Upper lobe of left lung (tissue), 6 donors: ENCODE measurements at places on chromosomes 3 and 15. TPM values are rescaled to one million over a fixed set of nuclear protein-coding genes. Genes with fewer than 3 reads are reported as not detected.
A peak's percentile ranks its signal among the peaks of the same experiment; 100 is the strongest.

DNA sequence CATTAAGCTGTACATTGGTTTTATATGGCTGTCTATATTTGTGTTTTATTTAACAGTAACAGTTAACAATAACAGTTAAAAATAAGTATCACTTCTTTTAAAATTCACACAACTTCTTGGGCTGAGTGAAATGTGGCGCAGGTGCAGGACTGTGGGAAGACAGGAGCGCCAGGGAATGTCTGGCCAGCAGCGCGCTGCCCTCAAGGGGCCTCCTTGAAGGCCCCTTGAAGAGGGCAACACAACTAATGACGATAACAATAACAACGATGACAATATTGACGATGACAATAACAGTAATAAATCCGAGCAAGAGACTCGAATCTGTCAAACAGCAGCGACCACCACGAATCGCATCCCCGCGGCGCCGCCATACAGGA lies 411 bp upstream of the PPP2R3A start:
- no peak for DNase-seq

- DNase-seq = peak; percentile 40
These were observed 117.3 kb upstream of the PLXND1 start for GRCh38 chr3:129723558-129724324.

GRCh38 chr3:156349111-156349510 lies 205.8 kb downstream of the SSR3 start:
- no peak for DNase-seq

GRCh38 chr3:150070271-150070670 lies 99.6 kb upstream of the PFN2 start:
- DNase-seq = no peak

GRCh38 chr3:33317963-33318709 lies 40.9 kb downstream of the FBXL2 start:
- DNase-seq = no peak

- DNase-seq = no peak
These were observed 82.6 kb upstream of the ARHGEF3 start for GRCh38 chr3:56884387-56884786.

DNA sequence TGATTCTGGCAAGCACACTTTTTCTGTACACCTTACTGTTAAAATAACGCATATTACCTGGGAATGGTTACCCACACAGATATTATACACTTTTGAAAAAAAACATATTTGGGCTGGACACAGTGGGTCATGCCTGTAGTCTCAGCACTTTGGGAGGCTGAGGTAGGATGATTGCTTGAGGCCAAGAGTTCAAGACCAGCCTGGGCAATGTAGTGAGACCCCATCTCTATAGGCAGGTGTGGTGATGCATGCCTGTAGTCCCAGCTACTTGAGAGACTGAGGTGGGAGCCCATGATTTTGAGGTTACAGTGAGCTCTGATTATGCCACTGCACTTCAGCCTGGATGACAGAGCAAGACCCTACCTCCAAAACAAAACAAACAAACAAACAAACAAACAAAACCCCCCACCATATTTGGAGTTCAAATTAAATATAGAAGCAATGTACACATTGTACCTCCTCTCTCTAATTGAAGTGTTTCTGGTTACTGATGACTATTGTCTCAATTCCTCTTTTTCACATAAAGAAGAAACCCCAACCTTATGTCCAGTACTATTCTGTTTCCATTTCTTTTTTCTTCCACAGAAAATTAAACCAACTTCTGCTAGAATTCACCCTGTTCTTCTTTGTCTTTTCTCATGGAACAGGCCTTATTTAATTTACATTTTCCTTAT lies 152.6 kb upstream of the UMPS start:
- no peak for DNase-seq

- DNase-seq = no peak
These were observed 212.2 kb downstream of the RBMS3 start for GRCh38 chr3:29493109-29493508.

DNA sequence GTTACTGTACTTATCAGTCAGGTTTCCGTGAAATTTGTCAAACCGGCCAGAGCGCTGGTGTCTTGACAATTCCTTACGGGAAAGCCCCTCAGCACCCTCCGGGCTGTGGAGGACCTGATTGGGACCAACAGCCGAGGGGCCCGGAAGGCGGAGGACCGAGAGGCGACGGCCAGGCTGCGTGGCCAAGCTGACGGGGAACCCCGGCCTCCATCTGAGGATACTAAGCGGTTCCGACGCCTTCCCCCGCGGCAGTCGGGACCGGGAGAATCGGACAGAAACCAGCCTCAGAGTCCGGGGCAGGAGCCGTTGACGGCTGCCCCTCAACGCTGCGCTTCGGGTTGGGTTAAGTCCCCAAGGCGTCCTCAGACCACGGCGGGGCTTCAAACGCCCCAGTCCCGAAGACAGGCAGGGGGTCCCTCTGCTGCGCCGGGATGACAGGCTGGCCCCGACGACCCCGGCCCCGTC lies 499 bp downstream of the ALDH1A2 start:
- peak; percentile 21 for DNase-seq

DNA sequence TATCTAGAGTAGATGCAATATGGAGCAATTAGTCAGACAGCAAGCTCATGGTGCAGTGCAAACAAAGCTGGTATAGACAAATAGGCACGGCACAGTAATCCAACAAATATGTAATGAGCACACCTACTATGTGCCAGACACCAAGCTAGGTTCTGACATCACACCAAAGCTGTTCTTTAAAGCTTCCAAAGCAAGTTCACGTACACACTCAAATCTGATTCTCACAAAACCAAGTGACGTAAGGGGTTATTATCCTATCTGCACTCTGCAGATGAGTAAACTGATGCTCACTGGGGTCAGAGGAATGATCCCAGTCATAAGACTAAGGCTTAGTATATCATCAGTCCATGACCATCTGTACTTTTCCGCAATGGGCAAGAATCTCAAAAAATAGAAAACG lies 27.8 kb upstream of the LIPC start:
- DNase-seq = no peak

DNA sequence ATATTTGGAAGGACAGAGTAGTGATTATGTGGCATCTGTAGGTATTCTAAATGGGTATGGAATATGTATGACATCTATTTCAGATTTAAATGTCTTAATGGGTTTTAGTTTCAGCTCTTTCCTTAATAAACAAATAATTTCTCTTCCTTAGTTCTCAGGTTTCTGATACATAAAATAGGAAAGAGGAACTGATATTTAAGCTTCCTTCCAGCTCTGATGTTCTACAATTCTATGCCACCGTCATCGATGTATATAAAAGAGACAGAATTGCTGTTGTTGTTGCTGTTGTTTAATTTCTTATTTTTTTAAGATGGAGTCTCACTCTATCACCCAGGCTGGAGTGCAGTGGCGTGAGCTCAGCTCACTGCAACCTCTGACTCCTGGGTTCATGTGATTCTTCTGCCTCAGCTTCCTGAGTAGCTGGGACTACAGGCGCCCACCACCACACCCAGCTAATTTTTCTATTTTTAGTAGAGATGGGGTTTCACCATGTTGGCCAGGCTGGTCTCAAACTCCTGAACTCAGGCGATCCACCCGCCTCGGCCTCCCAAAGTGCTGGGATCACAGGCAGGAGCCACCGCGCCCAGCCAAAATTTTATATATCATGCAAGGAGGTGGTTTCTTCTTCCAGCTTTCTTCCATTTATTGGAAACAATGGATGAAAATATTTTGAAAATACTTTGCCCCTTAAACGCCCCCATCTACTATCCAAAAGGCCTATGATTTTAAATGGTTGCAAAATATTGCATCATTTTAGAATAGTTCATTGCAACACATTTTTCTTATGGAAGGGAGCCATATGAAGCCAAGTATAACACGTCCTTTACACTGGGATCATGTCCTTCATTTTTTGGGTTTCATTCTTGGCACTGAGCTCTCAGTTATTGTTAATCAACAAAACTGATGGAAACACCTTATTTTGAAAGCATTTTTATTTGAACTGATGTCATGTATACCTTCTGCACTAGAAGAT lies 13.9 kb upstream of the C15orf61 start:
- no peak for DNase-seq

- DNase-seq = no peak
These were observed 152.8 kb downstream of the UACA start for GRCh38 chr15:70610541-70610940.

GRCh38 chr15:36571301-36571700 lies 8.1 kb upstream of the CDIN1 start:
- no peak for DNase-seq

- DNase-seq = no peak
These were observed 287.2 kb upstream of the KCNH8 start for GRCh38 chr3:18861137-18861536.

GRCh38 chr3:168995129-168995528 lies 668.4 kb downstream of the MECOM start:
- DNase-seq = no peak

- no peak for DNase-seq
These were observed 55.1 kb upstream of the ADGRG7 start for GRCh38 chr3:100554373-100554676.

DNA sequence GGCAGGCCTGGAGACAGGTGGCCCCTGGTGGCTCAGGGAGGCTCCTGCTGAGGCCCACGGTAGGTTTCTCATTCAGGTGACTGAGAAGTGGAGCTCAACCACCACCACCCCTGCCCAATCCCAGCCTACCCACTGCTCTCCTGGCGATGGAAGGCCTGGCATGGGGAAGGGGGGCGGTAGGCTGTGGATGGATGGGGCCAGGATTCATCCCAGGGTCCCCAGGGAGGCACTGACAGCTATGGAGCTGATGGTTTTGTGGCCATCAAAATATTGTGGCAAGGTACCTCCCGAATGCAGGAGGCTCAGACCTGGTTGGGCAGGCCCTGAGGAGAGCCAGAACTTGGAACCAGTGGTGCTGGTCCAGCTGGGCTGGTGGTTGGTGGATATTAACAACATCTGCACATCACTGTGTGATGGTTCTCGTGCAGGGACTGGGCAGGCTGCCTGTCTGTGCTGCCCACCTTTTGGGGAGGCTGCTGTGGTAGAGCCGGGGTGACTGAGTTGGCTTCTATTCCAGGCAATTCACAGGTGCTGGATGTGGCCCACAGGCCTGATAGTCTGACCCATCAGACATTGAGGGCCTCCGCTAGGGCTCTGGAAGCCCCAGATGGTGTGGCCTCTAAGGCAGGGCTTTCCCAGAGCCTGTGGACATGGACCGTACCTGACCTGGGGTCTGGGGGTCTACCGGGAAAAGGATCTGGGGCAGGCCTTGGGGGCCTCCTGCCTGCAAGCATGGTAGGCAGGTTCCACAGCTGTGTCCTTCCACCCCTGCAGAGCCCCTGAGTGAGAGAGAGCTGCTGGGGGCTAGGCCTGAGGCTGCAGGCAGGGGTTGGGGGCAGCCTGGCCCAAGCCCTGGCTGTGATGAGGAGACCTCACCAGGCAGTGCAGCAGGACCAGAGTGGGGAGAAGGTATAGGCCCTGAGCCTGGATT lies 3.4 kb downstream of the ZBTB47 start:
- DNase-seq = no peak

GRCh38 chr3:151538456-151539393 lies 77.9 kb upstream of the IGSF10 start:
- peak; percentile 42 for DNase-seq

GRCh38 chr3:185916042-185916833 lies 21.6 kb downstream of the TRA2B start:
- no peak for DNase-seq

GRCh38 chr15:68571582-68571981 lies 7.2 kb upstream of the CORO2B start:
- DNase-seq = no peak

DNA sequence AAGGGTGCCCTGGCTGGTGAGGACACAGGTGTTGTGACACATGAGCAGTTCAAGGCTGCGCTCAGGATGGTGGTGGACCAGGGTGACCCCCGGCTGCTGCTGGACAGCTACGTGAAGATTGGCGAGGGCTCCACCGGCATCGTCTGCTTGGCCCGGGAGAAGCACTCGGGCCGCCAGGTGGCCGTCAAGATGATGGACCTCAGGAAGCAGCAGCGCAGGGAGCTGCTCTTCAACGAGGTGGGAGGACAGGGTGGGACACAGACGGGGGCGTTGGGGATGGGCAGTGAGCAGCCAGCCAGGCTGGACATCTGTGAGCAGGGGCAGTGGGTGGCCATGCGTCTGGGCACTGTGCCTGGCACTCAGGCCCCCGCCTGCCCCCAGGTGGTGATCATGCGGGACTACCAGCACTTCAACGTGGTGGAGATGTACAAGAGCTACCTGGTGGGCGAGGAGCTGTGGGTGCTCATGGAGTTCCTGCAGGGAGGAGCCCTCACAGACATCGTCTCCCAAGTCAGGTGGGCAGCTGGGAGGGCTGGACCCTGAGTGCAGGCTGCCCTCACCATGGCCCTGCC lies 10.3 kb downstream of the ANKRD63 start:
- peak; percentile 37 for DNase-seq

GRCh38 chr3:120560304-120561250 lies 35.6 kb upstream of the NDUFB4 start:
- DNase-seq = no peak

DNA sequence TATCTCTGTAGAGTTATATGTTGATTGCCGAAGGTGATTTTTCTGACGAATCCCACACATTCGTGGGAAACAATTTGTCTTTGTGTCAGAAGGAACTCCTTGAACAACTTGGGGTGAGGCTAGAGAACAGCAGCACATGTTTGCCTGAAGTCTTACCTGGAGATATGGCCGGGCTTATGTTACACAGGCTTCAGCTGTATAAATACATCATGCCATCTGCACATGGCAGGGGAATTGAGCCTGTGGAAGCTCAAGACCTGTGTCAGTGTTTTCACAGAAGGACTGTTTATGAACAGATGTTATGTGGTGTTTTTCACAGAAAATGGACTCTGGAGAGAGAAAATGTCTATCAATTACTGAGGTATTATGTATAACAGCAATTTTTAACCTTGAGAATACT lies 203.6 kb upstream of the MDFIC2 start:
- no peak for DNase-seq

- DNase-seq = no peak
These were observed 10.7 kb downstream of the KNSTRN start for GRCh38 chr15:40392986-40393948.

- no peak for DNase-seq
These were observed 38.2 kb downstream of the KLHL25 start for GRCh38 chr15:85756411-85757072.

- DNase-seq = no peak
These were observed 569 bp downstream of the TMEM266 start for GRCh38 chr15:76060118-76060989.

Gene BCHE
- 2.6 TPM for total RNA-seq

Gene PLSCR5
- not detected for total RNA-seq

Gene DNAJB11
- total RNA-seq = 52.7 TPM

Gene CASR
- total RNA-seq = not detected

Gene STAC
- total RNA-seq = 14.6 TPM

Gene PLSCR2
- 0.31 TPM for total RNA-seq

Gene IFRD2
- 59.2 TPM for total RNA-seq

Gene SYNPR
- total RNA-seq = not detected

Gene HRG
- total RNA-seq = not detected

Gene CCR5
- 8.6 TPM for total RNA-seq

Gene SAMD7
- not detected for total RNA-seq

Gene ATP2B2
- not detected for total RNA-seq

Gene MGLL
- 174 TPM for total RNA-seq

Gene CCR8
- not detected for total RNA-seq
